Naive thymus-derived CD4-positive, alpha-beta T cell (primary cell): ENCODE measurements at places on chromosomes 12 and 14.

GRCh38 chr14:46769292-46769691, 117.7 kb upstream of the RPL10L start:
- H3K4me1 ChIP-seq, result no peaks in the 10 kb centered on the region
- H3K27me3 ChIP-seq, result no peaks in the 10 kb centered on the region
- no peak overlapping the region for H3K27ac ChIP-seq
- H3K4me3 ChIP-seq, result no peak overlapping the region
- no peak for DNase-seq

- peak overlapping the region; percentile 5 for H3K4me3 ChIP-seq
- no peak overlapping the region for H3K27ac ChIP-seq
- H3K36me3 ChIP-seq, result no peaks in the 10 kb centered on the region
- peak; percentile 38 for DNase-seq
- peaks cover 32% of the 10 kb centered on the region for H3K4me1 ChIP-seq
Observed at GRCh38 chr12:116594325-116595038, 35.3 kb downstream of the MAP1LC3B2 start.

DNA sequence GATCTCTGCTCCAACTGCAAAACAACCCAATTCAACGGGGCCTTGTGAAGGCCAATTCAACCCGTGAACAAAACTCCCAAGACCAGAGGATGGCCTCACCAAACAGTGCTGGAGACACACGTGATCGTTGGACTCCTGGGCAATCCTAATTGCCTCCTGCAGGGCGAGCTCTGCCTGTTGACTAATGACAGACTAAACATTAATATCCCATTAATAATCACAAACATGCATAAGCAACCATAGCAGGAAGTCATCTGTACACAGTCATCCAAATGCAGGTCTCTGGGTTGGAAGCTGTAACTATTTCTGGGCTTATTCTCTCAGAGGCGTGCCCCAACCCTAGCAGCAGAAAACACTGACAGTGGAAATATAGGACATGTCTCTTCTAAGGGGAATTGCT, 21.0 kb downstream of the ANAPC5 start:
- H3K4me3 ChIP-seq, result no peak overlapping the region
- H3K27ac ChIP-seq, result no peak overlapping the region
- DNase-seq, result no peak
- no peaks in the 10 kb centered on the region for H3K27me3 ChIP-seq

DNA sequence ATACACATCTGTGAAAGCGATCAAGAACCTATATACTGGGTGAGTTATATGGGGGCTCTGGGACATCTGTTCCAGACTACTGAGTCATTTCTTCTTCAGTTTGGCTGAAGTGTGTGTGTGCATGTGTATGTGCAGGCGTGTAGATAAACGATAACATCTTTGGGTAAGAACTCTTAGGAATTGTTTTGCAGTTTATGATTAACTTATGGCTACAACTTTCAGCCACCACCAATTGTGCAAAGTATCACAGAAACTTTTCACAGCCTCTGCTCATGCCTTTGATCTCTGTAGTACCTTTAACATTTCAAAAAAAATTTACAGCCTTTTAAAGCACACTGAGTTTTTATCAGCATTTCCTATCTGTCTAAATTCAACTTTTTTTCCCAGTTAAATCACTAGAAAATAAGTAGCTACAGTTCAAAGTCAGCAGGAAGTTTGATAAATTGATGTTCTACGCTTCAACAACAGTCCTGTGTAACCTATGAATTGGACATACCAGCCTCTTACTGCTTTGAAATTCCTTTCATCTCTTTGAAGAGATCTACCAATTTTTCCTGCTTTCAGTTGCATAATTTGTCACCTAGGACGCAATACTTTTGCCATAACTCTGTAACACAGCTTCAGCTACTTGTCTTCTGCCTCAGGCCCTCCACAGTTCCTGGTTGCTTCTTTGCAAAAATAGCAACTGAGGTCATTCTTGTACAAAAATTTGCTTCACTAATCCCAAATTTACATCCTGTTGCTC, 43.0 kb downstream of the PPM1H start:
- DNase-seq, result no peak
- H3K36me3 ChIP-seq, result no peaks in the 10 kb centered on the region
- no peaks in the 10 kb centered on the region for H3K4me1 ChIP-seq
- H3K27me3 ChIP-seq, result no peaks in the 10 kb centered on the region
- H3K4me3 ChIP-seq, result no peak overlapping the region
- no peak overlapping the region for H3K27ac ChIP-seq

DNA sequence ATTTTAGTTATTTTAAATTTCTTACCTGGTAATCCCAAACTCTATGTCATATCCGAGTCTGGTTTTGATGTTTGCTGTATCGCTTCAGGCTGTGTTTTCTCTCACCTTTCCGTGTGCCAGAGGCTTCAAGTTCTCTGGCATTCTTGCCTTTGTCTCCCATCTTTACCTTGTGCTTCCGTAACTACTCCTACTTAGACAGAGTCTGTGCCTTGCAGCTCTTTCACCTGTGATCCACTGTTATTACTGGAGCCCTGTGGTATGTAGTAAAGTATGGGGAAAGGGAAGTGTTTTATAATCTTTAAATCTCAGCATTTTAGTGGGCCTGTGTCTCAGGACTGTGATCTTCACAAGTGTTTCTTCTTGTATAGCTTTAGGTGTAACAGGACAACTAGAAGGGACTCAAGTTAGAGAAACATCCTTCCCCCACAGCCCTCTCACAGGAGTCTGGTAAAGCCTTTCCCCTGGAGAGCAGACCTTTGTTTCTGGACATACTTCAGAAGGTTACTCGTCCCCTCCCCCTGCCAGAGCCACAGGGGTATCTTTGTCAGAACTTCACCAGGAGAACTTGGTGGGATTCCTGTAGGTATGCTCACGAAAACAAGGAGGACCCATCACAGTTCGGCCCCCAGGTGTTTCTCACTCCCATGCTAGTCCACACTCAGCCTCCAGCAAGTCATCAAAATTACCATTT, 11.1 kb downstream of the IFNG start:
- no peaks in the 10 kb centered on the region for H3K27me3 ChIP-seq
- no peaks in the 10 kb centered on the region for H3K36me3 ChIP-seq
- no peak overlapping the region for H3K27ac ChIP-seq
- no peaks in the 10 kb centered on the region for H3K4me1 ChIP-seq
- H3K4me3 ChIP-seq, result no peak overlapping the region

DNA sequence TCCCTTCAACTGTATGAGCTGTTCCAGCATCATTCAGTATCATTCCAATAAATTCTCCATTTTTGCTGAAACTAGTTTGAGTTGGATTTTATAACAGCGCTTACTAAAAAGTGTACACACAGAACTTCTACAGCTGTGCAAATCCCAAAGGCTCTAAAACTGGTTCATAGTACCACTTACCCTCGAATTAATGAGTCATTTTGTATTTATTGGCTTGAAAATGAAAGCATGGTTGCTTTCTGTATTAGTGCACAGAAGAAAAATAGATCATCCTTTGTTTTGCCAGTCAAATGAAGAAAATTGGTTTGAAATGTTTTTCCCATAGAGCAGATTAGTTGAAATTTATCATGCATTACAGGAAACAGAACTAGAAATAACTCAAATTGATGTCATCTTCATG, 268.3 kb upstream of the CPNE8 start:
- H3K4me3 ChIP-seq, result no peak overlapping the region
- no peaks in the 10 kb centered on the region for H3K4me1 ChIP-seq
- H3K36me3 ChIP-seq, result no peaks in the 10 kb centered on the region
- DNase-seq, result no peak

GRCh38 chr12:128930606-128931005, 77.3 kb downstream of the GLT1D1 start:
- no peak overlapping the region for H3K4me3 ChIP-seq
- no peaks in the 10 kb centered on the region for H3K36me3 ChIP-seq
- DNase-seq, result no peak
- H3K27ac ChIP-seq, result no peak overlapping the region
- H3K4me1 ChIP-seq, result no peaks in the 10 kb centered on the region
- no peaks in the 10 kb centered on the region for H3K27me3 ChIP-seq

- H3K4me3 ChIP-seq, result no peak overlapping the region
- no peak overlapping the region for H3K27ac ChIP-seq
- H3K27me3 ChIP-seq, result no peaks in the 10 kb centered on the region
- no peaks in the 10 kb centered on the region for H3K36me3 ChIP-seq
- DNase-seq, result no peak
- peaks cover 14% of the 10 kb centered on the region for H3K4me1 ChIP-seq
Observed at GRCh38 chr14:50007123-50007903, 109.1 kb downstream of the VCPKMT start.

DNA sequence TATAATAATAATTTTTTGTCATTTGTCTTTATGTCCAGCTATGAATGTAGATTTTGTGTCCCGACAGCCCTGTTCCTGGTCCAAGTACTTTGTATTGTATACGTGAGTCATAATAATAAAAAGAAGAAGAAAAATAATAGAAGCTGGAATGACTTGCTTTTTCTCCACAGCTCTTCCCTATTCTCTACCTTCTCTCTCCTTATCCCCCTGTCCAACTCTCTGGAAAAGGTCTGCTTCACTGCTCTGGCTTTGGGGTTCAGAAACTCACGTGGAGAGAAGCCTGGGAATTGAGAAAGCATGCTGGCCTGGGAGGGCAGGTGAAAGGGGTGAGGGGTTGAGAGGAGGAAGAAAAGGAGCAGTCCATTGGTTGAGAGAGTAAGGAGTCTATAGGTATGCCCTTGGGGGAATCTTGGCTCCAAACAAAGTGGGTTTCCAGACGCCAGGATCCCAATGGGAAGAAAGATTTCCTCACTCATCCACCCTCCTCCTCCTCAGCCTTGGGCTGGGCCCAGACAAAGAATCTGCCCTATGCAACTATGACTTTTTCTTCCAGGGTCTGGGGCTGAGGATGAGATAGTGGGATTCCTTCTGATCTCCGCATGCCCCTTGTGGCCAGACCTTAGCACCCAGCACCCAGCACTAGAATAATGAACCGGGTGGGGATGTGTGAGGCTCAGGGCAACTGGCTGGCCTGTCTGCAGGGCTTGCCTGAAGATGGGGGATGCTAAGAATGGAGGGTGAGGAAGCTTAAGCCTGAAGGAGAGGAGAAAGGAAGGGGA, 4.0 kb downstream of the HOXC8 start:
- H3K27ac ChIP-seq, result no peak overlapping the region
- H3K36me3 ChIP-seq, result no peaks in the 10 kb centered on the region
- no peak for DNase-seq
- H3K4me3 ChIP-seq, result no peak overlapping the region
- peaks cover 31% of the 10 kb centered on the region for H3K27me3 ChIP-seq
- H3K4me1 ChIP-seq, result peaks cover 13% of the 10 kb centered on the region

DNA sequence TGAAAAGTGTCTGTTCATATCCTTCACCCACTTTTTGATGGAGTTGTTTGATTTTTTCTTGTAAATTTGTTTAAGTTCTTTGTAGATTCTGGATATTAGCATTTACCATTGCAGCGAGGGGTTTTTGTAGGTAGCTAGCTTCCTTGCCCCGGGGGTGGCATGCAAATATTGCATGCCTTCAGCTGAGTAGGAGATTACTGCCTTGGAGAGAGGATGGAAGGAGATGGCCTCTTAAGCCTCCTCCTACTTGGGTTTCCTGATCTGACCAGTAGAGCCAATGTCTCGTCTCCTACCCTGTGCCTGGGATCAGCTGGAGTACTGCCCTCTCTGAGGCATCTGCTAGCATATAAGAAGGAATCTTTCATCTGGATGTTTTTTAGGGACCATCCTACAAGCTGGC, 134.4 kb upstream of the CCND2 start:
- H3K4me3 ChIP-seq, result no peak overlapping the region
- H3K4me1 ChIP-seq, result peaks cover 30% of the 10 kb centered on the region
- no peak for DNase-seq
- no peaks in the 10 kb centered on the region for H3K27me3 ChIP-seq
- H3K27ac ChIP-seq, result no peak overlapping the region

DNA sequence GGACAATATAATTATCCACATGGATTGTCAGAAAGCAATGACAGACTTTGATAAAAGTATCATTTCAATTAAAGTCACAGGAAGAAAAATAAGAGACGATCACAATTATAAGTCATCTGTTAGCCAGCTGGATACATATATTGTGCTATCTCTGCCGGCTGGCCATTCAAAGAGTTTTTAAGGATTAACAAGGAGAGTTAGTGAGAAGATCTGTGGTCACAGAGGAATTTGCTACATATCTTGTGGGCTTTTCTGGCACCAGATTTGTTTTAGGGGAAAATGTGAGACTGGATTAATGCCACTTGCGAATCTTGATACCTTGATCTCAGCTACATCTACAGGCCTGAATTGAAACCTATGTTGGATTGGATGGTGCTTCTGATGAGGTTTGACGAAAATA, 90.9 kb upstream of the MANSC4 start:
- DNase-seq, result no peak
- no peaks in the 10 kb centered on the region for H3K4me1 ChIP-seq
- no peaks in the 10 kb centered on the region for H3K36me3 ChIP-seq
- no peaks in the 10 kb centered on the region for H3K27me3 ChIP-seq

- peak overlapping the region; percentile 24 for H3K27ac ChIP-seq
- no peaks in the 10 kb centered on the region for H3K36me3 ChIP-seq
- peak overlapping the region; percentile 9 for H3K4me3 ChIP-seq
Observed at GRCh38 chr12:52603314-52603713, 2.1 kb upstream of the KRT72 start.

DNA sequence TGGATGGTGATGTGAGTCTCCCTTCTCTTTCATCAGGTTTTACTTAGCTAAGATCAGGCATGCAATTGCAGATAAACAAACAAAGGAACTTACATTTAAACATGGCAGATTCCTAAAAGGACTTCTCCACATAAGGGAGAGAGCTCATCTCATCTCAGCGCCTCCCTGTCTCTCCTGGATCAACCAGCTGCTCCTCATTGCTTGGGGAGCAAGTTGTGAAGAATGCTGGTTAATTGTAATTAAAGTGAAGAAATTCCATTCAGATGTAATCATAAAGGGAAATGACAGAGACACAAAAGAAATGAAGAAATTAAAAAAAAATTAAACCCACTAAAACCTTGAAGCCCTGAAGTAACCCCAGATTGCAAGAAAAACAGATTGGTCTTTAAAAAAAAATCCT, 104.4 kb upstream of the DIO2 start:
- no peaks in the 10 kb centered on the region for H3K4me1 ChIP-seq
- no peak overlapping the region for H3K27ac ChIP-seq
- no peaks in the 10 kb centered on the region for H3K27me3 ChIP-seq
- no peak for DNase-seq
- H3K36me3 ChIP-seq, result no peaks in the 10 kb centered on the region

DNA sequence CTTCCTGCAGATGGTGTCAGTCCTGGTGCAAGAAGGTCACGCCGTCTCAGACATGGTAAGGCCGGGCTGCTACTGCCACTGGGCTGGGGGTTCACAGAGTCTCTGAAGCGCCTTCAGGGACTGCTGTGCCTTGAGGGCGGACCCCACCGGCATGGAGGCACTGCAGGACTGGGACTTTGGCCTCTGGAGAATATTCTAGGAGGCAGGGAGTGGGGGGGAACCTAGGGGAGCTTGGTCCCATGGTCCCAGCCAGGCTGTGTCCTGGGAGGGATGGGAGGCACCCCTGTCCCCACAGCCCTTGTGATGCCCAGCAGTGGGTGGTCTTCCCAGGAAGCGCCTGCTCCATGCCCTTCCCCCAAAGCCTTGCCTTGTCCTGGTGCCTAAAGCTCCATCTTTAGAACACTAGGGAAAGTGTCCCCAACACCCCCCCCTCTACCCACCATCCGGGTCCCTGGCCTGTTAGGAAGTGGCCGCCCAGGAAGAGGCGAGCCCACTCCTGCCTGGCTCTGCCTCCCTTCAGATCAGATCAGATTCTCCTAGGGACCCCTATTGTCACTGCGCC, 1.5 kb downstream of the AMN start:
- no peak overlapping the region for H3K27ac ChIP-seq
- H3K4me1 ChIP-seq, result peaks cover 28% of the 10 kb centered on the region
- DNase-seq, result no peak
- H3K4me3 ChIP-seq, result no peak overlapping the region
- H3K36me3 ChIP-seq, result no peaks in the 10 kb centered on the region
